ENCODE measurements at places on chromosomes 13 and 19. TPM values are rescaled to one million over a fixed set of nuclear protein-coding genes. Genes with fewer than 3 reads are reported as not detected.
A peak's percentile ranks its signal among the peaks of the same experiment; 100 is the strongest.

DNA sequence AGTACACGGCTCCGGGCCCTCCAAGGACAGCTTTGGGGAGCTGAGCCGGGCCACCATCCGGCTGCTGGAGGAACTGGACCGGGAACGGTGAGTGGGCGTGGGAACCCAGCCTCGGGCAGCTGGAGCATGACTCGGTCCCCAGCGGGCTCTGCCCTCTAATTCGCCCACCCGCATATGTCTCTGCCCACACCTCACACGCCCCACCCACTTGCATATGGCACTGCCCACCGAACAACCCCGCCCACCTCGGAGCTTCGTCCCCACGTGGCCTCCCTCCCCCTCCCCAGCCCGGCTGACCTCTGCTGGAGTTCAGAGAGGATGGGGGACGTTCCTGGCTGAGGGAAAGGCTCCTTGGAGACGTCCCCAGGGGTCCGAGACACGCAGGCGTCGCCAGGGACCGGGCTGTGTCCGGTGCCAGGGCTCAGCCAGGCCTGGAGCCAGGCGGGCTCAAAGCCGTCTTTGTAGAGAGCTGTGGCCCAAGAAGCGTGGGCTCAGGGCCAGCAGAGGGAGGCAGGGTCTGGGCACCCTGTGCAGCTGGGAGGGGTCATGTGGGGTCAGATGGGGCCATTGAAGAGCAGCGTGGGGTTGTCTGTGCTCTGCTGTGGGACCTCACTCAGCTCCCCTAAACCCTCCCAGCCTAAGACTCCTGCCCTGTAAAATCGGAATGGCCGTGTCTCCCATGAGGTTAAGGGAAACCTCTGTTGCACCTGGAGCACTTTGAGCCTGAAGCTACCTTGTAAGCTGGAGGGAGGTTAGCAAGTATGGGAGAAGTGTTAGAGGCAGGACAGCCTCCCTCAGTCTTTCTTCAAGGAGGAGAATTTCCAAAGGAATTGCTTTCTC is 3.8 kb downstream of the APC2 start:
- no peak overlapping the region for H3K4me3 ChIP-seq
- no peak for DNase-seq
- H3K27me3 ChIP-seq, result peaks cover 89% of the 10 kb centered on the region
- peak overlapping the region; percentile 18 for H3K27ac ChIP-seq
- H3K36me3 ChIP-seq, result peaks cover 24% of the 10 kb centered on the region

The KCNC3 gene
- total RNA-seq, result 6.8 TPM

The ANKLE1 gene
- 0.66 TPM for total RNA-seq

The RFPL4A gene
- not detected for total RNA-seq

- no peaks in the 10 kb centered on the region for H3K4me1 ChIP-seq
- H3K4me3 ChIP-seq, result no peak overlapping the region
- H3K27me3 ChIP-seq, result no peaks in the 10 kb centered on the region
- H3K36me3 ChIP-seq, result no peaks in the 10 kb centered on the region
- no peak overlapping the region for H3K27ac ChIP-seq
Observed at GRCh38 chr13:57673197-57673596, 41.7 kb downstream of the PCDH17 start.

DNA sequence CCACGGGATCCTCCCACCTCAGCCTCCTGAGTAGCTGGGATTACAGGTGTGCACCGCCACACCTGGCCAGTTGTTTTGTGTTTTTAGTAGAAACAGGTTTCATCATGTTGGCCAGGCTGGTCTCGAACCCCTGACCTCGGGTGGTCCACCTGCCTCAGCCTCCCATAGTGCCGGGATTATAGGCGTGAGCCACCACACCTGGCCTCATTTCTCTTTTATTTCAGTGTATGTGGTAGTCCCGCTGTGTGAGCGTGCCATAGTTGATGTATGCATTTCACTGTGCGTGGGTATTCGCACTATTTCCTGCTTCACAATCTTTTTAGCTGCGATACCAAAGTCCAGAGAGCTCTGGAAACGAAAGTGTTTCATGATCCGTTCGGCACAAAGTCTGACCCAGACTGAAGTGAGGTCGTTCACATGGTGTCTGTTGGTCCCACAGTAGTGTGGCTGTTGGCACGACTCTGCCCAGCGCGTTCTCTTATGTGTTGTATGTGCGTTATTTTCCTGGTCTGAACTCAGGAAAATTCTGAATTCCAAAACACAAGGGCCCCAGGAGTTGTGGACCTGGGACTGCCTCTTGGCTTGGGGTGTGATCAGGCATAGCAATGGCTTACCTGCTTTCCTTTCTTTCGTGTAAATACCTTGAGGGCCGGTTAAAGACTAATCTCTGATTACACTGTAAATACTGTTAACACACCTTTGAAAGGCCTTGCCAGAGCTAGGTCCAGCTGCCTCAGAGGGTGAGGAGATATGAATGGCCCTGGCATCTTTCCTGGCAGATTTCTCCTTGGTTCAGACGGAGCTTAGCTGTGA is 8.6 kb downstream of the EPN1 start:
- H3K36me3 ChIP-seq, result peaks cover 74% of the 10 kb centered on the region
- no peaks in the 10 kb centered on the region for H3K27me3 ChIP-seq
- peak overlapping the region; percentile 82 for H3K27ac ChIP-seq
- H3K4me1 ChIP-seq, result peaks cover 58% of the 10 kb centered on the region
- peak overlapping the region; percentile 62 for H3K4me3 ChIP-seq

The DLL3 gene
- 0.19 TPM for total RNA-seq

DNA sequence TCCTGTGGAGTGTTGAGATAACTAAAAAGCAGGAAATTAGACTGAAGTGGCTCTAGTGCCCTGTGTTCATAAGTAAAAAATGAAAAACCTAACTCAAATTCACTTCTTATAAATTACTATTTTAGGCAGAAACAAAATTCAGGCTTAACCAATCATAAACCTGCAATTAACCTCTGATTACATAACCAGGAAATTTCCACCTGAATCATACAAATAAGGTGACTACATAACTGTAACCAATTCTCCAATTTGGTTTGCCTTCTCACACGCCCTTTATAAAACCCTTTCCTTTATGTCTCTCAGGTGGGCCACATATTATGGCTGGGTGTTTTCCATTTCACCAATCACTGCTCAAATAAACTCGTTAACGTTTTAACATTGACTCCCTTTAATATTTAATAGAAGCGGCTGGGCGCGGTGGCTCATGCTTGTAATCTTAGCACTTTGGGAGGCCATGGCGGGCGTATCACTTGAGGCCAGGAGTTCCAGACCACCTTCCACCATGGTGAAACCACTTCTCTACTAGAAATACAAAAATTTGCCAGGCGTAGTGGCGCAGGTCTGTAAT is 22.9 kb upstream of the ZNF724 start:
- peaks cover 22% of the 10 kb centered on the region for H3K36me3 ChIP-seq
- DNase-seq, result no peak
- H3K4me1 ChIP-seq, result no peaks in the 10 kb centered on the region
- H3K27ac ChIP-seq, result no peak overlapping the region

DNA sequence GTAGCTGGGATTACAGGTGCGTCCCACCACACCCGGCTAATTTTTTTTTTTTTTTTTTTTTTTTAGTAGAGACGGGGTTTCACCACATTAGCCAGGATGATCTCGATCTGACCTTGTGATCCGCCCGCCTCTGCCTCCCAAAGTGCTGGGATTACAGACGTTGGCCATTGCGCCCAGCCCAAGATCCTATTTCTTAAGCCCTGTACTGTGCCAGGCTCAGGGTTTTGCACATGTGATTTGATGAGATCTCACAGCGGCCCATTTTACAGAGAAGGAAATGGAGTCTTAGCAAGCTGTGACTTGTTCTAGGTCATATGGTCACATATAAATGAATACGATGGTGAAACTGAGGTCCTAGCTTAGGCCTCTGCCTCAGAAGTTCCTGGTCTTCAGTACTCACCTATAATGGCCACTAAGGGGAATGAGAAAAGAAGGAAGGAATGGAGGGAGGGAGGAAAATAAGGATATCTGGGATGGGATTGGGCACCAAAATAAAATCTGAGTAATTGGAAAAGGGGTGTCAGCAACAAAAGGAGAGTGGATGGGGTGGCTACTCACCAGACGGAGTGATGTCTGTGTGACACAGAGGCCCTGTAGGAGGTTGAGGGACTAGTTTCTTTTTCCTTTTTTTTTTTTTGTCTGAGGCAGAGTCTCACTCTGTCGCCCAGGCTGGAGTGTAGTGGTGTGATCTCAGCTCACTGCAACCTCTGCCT is 1.3 kb downstream of the OSCAR start:
- no peak overlapping the region for H3K4me3 ChIP-seq
- no peak for DNase-seq
- peaks cover 18% of the 10 kb centered on the region for H3K27me3 ChIP-seq
- H3K27ac ChIP-seq, result no peak overlapping the region

The CCL25 gene
- total RNA-seq, result not detected

- H3K4me3 ChIP-seq, result no peak within 1 kb of the TSS
- peaks cover 40% of the 10 kb centered on the region for H3K36me3 ChIP-seq
- H3K27me3 ChIP-seq, result no peaks in the 10 kb centered on the region
- no peak within 1 kb of the TSS for H3K27ac ChIP-seq
- DNase-seq, result no peak
Observed at GRCh38 chr19:14085309-14085995, at the start of gene C19orf67. Gene C19orf67, minus strand, starts transcription at chr19:14085783. Its CDS starts 156 bp downstream, at chr19:14085627.

The MBD3L1 gene
- not detected for total RNA-seq

GRCh38 chr19:51317968-51318367 is 6.5 kb downstream of the IGLON5 start:
- no peak overlapping the region for H3K27ac ChIP-seq
- no peaks in the 10 kb centered on the region for H3K36me3 ChIP-seq
- DNase-seq, result no peak
- H3K4me3 ChIP-seq, result no peak overlapping the region

DNA sequence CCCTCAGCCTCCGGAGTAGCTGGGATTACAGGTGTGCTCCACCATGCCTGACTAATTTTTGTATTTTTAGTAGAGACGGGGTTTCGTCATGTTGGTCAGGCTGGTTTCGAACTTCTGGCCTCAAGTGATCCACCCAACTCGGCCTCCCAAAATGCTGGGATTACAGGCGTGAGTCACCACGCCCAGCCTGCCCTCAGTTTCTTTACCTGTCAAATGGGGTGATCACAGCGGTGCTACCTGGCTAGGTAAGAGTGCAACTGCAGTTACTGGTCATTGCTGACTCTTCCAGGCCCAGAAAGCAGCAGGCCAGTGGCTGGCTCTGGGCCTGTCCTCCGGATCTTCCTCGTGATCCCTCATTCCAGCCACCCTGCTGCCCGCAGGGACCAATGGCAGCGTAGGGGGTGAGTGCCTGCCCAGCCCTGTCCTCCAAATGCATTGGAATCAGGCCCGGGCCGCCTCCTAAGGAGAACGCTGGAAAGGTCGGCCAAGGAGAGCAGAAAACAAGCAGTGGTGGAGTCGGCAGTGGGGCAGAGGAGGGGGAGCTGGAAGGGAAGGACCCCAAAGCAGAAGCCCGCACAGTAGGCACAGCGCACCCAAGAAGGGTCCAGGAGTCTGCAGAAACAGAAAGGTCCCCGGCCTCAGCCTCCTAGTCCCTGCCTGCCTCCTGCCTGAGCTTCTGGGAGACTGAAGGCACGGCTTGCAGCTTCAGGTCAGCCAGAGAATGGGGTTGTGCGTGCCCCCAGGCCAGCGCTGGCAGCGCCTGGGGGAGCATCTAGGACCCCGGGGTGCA is 1.8 kb upstream of the SLC27A1 start:
- peaks cover 47% of the 10 kb centered on the region for H3K36me3 ChIP-seq
- no peak for DNase-seq
- peaks cover 18% of the 10 kb centered on the region for H3K4me1 ChIP-seq
- peak overlapping the region; percentile 24 for H3K27ac ChIP-seq
- no peaks in the 10 kb centered on the region for H3K27me3 ChIP-seq

The FLT3LG gene
- 7.1 TPM for total RNA-seq
